Activated naive CD4-positive, alpha-beta T cell (primary cell): ENCODE measurements at places on chromosomes 2 and 18.

DNA sequence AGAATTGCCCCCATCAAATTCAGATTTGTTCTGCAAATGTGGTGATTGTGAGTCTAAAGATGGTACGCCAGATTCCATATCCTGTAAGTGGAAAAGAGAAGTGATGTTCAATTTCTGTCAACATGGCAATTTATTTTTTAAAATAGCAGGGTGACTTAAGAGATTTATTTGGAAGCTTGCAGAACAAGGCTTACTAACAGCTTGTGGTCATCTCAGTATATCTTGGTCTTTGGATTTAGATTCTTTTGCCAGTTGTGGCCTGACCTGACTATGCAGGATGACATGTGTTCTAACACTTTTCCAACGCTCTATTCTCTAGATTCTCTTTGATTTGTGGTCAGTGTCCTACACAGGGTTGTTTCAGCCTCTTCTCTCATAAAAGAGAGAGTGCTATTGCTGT is 74.4 kb downstream of the MAP3K20 start:
- no peak for DNase-seq

DNA sequence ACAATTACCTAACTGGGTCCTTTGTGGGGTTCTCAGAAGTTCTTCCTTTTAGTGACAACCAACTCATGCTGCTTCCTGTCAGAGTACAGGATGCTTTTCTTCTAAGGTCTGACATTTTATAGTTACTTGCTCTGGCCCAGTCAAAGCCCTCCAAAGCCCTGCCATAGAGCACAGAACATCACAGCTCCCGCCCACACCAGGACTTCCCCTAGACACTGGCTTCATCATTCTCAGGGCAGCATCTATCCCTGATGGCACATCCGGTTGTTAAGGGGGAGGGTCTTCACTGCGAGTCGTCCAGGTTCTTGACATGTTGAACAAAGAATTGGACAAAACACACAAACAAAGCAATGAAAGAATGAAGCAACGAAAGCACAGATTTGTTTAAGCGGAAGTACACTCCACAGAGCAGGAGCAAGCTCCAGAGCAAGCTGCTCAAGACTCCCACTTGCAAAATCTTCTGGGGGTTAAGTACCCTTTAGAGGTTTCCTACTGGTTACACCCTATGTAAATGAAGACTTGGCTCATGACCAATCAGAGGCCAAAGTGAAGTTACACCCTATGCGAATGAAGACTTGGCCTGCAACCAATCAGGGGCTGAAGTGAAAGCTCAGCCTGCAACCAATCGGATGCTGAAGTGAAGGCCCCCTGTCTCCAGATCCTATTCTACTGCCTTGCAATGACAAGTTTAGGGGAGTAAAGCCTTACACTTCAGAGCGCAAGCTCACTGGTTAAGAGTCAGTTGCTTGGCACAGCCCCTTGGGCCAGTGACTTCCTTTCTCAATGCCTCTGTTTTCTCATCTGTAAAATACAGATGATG is 79.0 kb downstream of the HDAC4 start:
- DNase-seq, result peak; percentile 27

- DNase-seq, result no peak
These were observed 241.8 kb upstream of the MGAT5 start for GRCh38 chr2:134011936-134012586.

DNA sequence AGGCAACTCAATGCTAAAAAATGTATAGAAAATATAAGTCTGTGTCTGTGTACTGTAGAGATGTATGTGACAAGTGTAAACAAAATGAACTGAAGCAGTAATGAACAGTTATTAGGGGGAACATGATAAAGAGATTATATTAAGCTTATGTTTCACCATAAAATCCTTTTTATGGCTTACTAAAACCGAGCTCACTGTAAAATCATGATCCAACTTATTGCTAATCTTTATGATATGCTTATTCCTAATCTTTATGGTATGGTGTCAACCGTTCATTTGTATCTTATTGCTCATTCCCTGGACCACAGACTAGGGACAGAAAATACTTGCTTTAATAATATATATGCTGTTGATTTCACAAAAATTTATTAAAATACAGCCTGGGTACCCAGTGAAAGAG is 62.1 kb downstream of the TNFRSF11A start:
- DNase-seq, result no peak

DNA sequence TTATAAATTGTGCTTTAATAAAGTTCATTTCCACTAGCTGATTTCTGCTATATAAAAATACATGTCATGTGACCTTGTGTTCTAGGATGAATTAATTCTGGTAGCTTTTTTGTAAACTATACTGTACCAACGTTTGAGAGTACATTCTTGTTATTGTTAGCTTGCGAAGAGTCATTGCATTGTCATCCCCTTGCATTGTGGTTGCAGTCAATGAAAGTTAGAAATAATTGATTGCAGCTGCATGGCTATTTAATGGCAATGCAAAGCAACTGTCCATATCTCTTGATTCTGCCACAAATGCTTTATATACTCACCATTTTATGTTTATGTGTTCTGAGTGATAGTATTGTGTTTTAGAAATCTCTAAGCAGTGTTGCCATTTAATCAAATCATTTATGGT is 91.6 kb downstream of the ZNF407 start:
- DNase-seq, result no peak

DNA sequence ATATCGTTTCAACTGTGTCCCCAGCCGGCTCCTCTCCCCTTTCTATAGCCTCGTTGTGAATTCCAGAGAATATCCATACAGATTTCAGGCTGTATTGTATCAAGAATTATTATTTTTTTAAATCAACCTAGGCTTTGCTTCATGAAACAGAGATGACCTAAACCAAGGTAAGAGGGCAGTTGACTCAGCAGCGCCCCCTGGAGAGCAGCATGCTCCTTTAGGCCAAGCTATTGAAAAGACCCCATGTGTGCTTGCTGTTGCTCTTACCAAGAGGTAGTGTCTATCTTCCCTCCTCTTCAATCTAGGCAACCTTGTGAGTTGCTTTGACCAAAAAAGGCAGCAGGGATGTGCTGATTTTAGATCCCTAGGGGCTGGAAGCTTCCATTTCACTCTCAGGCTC is 426.7 kb upstream of the SMIM21 start:
- DNase-seq, result no peak

GRCh38 chr18:52670896-52671295 is 330.9 kb downstream of the DCC start:
- no peak for DNase-seq

DNA sequence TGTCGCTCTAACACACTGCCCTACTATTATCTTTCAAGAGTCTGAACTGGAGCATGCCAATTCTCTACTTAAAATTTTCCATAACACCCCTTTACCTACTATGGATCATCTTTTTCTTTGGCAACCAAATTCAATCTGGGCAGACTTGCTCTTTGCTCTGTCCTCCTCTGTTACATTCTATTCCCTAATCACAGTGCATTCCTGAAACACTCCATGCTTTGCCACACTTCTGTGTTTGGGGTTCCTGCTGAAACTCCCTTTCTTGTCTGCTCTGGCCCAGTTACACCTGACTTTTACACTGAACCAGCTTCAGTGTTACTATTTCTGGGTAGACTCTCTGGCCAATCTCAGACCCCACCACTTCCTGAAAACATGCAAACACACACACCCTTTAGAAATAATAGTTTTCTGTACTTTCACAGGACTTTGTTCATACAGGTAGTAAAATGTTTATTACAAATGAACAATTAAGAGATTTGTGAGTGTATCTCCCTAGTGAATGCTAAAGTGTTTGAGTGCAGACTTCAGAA is 119.9 kb upstream of the DCC start:
- no peak for DNase-seq

DNA sequence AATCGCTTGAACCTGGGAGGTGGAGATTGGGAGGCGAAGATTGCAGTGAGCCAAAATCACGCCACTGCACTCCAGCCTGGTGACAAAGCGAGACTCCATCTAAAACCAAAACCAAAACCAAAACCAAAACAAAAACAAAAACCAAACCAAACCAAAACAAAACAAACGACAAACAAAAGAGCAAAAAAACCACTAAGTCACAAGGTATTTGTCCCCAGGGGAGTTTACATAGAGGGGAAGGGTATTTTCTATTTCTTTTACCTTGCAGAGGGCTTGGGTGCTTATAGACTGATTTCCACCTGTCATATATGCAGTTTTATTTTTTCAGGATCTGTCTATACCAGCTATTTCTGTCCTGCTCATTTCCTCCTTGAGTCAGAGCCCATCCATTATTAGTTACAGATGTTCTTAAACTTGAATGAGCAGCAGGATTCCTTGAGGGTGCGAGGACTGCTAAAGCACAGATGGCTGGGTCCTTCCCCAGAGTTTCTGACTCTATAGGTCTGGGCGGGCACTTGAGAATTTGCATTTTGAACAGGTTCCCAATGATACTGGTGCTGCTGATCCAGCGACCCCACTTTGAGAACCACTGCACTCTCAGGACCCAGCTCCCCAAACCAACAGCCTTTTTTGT is 102.2 kb upstream of the UXS1 start:
- DNase-seq, result no peak

- no peak for DNase-seq
These were observed 15.1 kb downstream of the PHOSPHO2 start for GRCh38 chr2:169709331-169709730.

DNA sequence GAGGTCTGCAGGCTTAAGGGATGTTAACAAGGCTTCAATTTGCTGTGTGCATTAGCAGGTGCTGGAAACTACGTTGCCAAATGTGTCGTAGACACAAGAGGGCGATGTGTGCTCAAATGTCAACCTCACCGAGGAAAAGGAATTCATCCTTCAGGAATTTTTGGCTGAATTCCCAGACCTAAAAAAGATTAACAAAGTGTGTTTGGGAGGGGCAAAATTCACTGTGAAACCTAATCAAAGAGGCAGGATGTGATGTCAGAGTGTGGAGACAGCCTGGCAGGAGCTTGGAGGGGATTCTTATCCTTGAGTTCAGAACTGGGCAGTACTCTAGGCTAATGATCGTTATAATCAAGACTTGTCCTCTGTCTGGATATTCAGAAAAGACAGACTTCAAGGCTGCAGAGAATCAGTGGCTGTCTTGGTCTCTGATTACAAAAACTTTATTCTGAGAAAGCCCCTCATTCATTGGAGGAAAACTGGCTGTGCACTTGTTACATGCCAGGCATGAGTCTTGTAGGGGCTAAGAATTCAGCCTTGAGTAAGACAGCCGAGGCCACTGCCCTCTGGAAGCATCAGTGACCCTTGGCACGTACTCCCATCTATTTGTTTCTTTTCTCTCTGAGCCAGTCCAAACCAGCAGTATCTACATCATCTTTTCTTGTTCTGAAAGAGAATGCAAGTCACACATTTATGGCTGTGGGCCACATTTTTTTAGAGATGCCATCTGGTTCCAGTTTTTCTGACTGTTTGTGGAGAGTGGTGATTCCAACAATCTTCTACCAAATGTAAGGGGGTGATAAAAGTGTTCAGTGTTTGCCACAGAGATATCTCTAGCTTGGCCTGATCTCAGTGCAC is 18.7 kb upstream of the SCYGR1 start:
- DNase-seq, result no peak

- DNase-seq, result no peak
These were observed 95.6 kb upstream of the KCNH7 start for GRCh38 chr2:162934191-162934590.

- DNase-seq, result no peak
These were observed 12.3 kb upstream of the SNTG2 start for GRCh38 chr2:938181-939005.

GRCh38 chr2:30880516-30880915 is 73.3 kb upstream of the CAPN13 start:
- DNase-seq, result no peak

- DNase-seq, result no peak
These were observed 3.1 kb downstream of the IL36RN start for GRCh38 chr2:113061896-113062770.

- no peak for DNase-seq
These were observed 121.5 kb upstream of the PDE1A start for GRCh38 chr2:182548031-182548950.

GRCh38 chr2:101185085-101185484 is 33.9 kb upstream of the TBC1D8 start:
- DNase-seq, result no peak

GRCh38 chr2:182866461-182867406 is at the start of gene FRZB:
FRZB (minus strand) TSS chr2:182866637; CDS start chr2:182866552, 85 bp downstream.
- DNase-seq, result no peak

GRCh38 chr2:233044974-233045605 is 12.6 kb downstream of the NEU2 start:
- DNase-seq, result no peak

DNA sequence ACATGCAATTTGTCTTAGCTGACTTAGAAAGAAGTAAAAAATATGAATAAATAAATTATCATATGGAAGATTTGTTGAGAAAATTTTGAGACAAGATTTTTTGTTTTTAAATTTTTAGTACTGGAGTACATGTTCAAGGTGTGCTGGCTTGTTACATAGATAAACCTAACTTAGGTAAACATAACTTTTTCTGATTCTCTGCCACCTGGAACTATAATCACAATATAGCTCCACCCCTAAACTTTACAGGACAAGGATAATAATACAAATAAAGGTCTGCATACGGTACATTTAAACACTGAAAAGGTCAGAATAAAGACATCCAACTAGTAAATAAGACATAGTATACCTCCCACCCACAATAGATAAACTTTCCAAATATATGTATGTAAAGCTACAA is 330.5 kb downstream of the LRRTM4 start:
- no peak for DNase-seq

- DNase-seq, result no peak
These were observed 219.4 kb downstream of the NAPG start for GRCh38 chr18:10745219-10745618.
